ENCODE measurements at places on chromosomes 2 and 18.
A peak's percentile ranks its signal among the peaks of the same experiment; 100 is the strongest.

DNA sequence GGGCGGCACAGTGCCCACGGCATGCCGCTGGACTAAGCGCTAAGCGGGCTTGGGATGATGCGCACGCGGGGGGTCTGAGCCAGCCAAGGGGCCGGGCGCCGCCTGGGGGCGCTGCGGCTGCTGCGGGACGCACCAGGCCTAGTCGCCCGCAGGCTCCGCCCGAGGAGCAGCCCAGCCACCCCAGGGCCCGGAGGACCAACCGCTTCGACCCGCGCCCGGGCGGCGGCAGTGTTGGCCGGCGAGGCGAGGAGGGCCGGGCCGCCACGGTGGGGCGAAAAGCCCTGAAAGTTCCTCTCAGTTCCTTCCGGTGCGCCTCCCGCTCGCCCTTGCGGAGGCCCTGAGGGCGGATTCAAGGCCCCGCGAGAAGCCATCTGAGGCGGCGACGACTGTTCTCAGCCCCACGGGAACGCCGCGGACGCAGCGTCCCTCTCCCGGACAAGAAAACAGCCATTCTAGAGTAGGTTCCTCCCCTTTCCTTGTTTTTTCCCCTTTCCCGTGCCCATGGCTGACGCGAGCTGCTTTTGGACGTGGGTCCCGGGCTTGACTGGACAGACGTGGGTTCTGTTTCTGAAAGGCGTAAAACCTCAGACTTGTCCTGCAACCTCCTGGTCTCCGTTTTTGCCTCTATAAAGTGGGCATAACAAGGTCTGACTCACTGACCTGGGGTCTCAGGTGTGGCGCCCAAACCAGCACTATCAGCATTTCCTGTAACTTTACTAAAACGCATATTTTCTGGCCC, at the start of gene ANKAR:
Gene ANKAR, plus strand, starts transcription at position 297 of the 739 bp plus-strand sequence. CDS start 1,821 bp downstream, outside the sequence.
- DNase-seq, result peak; percentile 67

DNA sequence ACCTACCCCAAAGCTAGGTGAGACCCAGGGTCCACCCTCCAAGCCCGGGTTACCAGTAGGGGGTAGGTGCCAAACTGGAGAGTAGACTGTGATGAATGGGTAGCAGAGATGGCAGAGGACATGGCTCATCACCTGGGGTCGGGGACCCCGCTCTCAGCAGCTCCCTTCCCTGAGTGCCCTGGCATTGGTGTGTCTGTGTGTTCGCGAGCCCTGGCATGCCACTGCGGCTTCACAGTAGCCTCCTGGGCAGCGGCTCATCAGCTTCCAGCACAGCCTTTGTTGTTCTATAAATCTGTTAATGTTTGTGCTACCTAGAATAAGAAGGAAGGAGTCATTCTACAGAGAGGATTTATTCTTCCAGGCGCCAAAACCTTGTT, 62.6 kb upstream of the ALPP start:
- DNase-seq, result no peak

GRCh38 chr18:63836456-63836855, 51.0 kb upstream of the SERPINB2 start:
- DNase-seq, result no peak

DNA sequence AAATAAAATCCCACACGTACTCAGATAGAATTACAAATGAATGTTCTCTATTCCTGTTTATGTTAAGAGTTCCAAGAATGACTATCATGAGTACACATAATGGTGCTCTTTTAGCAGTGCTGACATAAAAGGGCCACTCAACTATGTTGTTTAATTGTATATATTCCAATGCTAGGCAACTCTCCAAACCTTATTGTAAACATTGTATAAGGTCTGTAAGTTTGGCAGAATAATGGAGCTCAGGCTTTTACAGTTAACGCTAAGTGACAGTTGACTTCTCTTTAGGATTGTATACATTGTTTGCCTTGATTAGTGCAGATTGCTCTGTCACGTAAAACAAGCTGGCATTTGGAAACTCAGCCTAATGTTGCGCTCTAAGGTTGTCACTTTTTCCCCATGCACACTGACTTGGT, 20.8 kb downstream of the RBMS1 start:
- DNase-seq, result no peak

DNA sequence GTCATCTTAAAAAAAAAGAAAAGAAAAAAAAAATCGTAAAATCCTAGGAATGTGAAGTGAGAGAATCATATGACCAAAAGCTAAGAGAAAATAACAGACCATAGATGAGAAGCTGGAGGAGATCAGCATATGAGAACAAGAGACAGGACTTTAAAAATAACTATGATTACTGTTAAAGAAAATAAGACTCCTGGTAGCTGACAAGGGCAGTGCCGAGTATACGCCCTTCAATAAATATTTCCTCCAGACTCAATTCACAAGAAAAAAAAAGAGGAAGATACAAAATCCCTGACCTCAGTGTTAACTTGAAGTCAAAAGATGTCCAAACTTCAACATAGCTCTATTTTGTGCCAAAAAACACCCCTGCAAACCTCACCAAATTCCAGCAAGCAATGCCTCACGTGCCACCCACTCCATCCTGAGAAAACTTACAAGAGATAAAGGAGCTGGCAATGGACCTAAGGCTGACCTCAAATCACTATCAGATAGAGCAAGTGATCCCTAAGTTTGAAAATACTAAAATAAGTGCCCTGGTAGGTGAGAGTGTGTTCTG, 817.2 kb downstream of the SOCS6 start:
- no peak for DNase-seq

DNA sequence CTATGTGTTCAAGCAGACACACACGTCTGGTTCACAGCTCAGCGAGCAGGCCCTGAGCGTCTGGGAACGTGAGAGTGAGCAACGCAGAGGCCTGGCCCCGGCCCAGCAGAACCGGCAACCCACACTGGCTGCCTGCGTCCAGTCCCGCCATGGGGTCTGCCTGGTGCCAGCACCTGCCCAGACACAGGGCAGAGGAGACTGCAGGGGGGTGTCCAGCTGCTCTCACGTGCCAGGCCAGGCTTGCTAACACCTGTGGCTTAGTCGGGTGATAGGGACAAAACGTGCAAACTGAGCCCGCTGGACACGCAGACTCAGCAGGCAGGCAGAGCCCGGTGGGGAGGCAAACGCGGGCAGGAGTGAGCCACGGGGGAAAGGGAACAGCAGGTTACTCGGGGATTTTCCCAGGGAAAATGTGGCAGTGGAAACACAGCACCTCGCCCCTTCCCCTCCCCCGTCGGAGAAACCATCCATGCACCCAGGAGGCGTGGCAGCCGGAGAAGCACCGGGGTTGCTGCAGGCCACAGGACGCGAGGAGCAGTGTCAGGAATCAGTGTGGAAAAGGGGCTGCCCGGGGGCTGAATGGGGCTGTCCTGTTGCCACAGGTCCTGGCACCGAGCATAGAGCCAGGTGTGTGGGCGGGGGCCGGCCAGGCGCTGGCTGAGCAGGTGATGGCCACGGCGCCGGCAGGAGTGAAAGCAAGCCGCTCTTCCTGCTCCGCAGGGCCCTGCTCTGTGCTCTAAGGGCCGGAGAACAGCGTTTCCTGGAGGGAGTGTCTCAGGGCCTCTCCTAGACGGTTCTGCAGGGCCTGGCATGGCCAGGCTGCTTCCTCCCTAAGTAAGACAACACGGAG, 154.7 kb downstream of the HDAC4 start:
- no peak for DNase-seq

DNA sequence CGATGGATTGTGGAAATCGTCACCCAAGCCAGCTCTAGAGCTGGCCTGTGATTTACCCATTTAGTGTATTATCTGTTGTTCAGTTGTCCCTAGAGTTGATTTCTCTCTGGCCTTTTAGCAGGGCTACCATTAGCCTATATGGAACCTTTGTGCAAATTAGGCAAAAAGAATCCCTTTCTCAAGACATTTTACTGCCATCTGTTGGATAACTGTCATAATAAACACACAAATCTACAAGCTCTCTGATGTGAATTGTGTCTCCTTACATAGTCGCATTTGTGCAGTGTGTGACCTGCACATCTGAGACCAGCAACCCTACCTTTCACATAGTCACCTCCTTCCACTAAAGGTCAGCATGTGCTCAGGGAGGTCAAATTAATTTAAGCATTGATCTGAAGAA, 34.0 kb downstream of the LOXHD1 start:
- DNase-seq, result no peak

All from stimulated activated CD8-positive, alpha-beta memory T cell treated with anti-CD3 and anti-CD28 coated beads, Interleukin-12 subunit alpha, Interleukin-12 subunit beta, amount 100 ng/mL, for 1 hour (primary cell).